ENCODE measurements at places on chromosomes 6 and 20.

DNA sequence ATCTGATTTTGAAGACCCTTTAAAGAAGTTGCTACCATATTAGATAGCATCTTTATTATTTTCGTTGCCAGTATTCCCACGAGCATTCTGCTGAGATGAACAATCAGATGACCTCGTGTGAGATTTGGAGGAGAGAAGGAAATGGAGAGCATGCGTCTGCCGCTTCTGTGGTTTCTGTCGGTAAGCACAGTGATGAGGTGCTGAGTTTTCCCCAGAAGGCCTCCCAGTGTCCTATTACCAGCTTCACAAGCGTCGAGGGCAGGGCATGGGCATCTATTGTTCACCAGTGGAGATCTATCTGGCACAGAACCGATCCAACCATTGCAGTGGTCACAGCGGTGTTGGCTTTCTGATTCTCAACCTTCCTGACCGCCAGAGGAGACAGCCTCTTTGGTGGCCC lies 29.4 kb downstream of the TRAF3IP2 start:
- DNase-seq = no peak

- DNase-seq = no peak
These were observed 25.0 kb upstream of the NELFCD start for GRCh38 chr20:58956078-58956477.

DNA sequence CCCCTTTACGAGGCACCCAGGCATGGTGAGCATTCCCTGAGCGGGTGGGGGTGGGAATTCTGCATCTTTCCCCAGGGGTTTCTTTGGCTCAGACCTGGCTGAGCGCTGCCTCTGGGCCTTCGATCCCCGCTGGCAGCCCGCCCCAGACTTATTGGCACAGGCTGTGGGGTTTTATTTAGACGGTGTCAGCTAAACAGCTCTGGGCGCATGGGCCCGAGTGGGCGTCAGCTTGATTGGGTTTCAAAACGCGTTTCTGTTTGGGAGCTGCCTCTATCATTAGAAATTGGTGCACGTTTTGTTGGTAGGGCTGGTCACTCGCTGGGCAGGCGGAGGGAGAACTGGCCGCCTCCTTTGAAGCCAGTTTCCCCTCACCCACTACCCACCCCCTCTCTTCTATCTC lies 21.0 kb downstream of the PMEPA1 start:
- DNase-seq = no peak

DNA sequence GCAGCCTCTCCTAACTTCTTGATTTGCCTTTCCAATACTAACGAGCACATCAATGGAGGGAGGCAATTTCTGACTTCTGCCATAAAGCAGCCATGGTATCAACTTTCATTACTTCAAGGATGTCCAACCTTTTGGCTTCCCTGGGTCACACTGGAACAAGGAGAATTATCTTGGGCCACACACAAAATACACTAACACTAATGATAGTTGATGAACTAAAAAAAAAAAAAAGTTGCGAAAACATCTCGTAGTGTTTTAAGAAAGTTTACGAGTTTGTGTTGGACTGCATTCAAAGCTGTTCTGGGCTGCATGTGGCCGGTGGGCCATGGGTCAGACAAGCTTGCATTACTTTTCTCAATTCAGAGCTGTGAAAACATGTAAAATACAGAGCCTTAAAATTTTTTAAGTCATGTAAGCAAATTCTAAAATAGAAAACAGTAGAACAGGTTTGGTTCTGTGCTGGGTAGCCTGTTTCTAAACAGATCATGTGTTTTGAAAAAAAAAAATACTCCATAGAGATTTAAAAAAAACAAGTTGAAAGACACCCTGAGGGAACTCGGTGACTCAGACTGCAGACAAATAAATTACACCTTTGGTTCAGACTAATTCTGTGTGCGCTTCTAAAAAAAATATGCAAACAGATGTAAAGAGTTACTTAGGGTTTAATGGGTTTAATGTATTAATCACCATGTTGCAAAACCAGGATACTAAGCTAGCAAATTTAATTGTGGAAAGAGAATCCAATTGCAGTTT lies 43.6 kb upstream of the SLC22A23 start:
- DNase-seq = no peak

DNA sequence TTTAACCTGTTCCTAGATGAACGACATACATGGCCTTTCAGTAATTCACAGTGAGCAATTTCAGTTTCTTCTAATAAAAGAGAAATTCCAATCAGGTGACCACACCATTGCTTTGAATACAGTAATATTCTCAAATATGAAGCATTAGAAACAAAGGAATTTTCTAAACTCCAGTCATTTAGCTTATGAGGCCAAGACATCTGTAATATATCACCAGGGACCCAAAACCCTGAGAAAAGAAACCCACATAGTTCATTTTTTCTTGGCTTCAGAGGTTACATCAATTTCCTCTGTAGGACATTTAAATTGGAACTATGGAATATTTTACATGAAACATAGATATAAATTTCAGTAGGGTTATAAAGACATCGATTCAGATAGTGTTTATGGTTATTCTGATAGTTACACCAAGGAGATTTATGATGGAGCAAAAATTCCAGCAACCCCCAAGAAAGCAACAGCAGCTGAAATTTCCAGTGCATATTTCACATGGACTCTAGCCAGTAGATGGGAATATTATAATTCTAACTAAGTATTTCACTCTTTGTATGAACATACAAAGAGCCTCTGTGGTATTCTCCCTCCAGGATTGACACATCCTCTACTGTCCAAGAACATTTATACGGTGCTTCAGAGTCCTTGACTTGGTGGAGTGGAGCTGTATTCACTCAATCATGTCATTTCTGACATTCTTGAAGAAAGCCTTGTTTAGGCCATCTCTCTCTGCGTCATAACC lies 82.9 kb downstream of the ADGRG6 start:
- no peak for DNase-seq

DNA sequence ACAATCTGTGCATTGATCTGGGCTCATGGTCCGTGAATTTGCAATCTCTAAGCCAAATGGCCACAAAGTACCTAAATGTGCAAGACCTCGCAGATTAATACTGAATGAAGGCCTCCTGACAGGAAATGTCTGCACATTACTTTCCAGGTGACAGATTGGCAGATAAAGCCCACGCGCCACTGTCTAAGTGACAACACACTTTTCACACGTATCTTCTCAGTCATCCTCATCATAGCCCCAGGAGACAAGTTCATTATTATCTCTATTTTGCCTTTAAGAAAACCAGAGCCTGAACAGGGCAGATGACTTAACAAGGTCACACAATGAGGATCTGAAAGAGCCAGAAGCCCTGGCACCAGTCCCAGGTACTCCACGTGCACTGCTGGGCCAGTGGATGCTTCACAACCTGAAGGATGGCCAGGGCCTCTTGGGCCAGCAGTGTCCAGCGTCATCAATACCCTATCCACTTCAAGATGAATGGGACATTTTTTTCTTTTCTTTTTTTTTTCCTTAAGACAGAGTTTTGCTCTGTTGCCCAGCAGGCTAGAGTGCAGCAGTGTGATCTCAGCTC lies 266.3 kb downstream of the PTPRT start:
- no peak for DNase-seq

DNA sequence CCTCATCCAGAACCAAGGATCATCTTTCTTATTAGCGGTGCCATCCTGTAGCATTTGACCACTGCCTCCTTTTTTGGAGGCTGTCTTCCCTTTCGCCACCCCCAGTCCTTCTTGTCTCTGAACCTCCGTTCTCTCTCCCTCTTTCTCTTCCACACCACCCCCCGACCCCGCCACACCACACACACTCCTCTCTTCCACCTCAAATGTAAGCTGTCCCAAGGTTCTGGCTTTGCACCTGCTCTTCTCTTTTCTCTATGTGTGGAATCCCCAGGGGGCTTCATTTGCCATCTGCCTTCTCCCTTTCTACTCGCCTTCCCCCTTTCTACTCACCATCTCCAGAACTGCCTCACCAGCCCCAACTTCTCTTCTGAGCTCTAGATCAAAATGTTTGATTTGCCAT lies 111.3 kb upstream of the CDYL start:
- no peak for DNase-seq

DNA sequence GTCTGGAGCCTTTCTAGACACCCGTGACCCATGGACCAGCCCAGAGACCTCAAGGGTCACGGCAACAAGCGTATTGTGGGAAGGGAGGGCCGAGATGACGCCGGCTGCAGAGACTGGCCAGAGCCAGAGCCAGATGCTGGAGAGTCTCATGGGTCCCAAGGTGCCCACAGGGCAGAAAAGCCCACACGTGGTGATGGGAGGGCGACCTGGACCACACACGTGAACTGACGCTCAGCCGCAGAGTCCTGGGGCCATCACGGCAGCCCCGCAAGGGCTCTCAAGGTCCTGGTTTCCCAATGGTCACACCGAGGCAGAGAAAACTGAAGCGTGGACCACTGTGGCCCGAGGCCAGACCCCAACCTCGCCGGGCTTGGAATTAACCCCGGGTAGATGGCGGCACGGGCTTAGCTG lies 92.6 kb downstream of the YTHDF1 start:
- DNase-seq = peak; percentile 14

GRCh38 chr6:13679996-13680395 lies 31.6 kb downstream of the RANBP9 start:
- DNase-seq = no peak

DNA sequence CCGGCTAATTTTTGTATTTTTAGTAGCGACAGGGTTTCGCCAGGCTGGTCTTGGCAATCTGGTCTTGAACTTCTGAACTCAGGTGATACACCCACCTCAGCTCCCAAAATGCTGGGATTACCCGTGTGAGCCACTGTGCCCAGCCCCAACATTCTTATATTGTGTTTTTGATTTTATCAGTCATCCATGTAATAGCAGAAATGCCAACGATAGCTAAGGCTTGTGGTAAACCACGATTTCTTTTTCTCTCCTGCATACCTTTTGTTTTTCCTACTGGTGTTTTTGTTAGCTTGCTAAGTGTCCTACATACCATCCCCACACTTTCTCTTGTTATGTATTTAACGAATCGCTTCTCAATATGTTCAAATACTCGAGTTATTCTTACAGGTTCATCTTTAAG lies 12.1 kb downstream of the PHACTR2 start:
- DNase-seq = no peak

GRCh38 chr6:44072959-44073611 lies 54.2 kb downstream of the MRPL14 start:
- DNase-seq = peak; percentile 89

DNA sequence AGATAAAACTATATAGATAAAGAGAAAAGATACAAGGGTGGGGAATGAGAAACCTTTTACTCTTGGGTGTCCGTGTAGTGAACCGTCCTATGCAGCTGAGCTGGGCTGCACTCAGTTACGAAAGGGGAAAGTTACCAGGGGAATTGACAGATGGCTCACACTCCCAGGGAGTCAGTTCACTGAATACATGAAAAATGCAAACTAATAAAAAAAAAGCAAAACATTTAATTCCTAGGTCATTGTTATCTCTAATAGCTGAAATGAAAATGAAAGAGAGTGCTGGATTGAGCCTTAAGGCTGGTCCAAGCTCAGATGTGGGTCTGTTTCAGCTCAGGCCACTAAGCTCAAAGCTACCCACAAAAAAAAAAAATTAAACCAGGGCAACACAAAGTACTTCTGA lies 138.0 kb downstream of the THBS2 start:
- no peak for DNase-seq

- no peak for DNase-seq
These were observed 6.2 kb downstream of the PTPN1 start for GRCh38 chr20:50516180-50516934.

DNA sequence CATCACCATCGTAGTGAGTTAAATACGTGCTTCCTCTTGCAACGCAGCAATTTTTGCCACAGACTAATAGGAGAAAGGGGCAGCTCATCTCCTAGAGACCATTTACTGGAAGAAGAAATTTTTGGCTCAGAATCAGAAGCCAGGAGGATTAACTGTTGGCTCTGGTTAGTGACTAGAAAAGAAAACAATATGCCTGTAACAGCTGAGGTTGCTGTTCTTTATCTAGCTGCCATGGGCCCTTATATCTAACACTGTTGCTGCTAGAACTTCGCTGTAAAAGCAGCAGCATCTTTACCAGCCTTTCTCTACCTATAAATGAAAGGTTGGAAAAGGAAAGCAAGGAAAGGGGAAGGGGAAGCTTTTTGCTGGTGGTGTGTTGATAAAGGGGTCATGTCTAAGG lies 65.9 kb downstream of the FAM135A start:
- DNase-seq = no peak

- peak; percentile 92 for DNase-seq
These were observed 362 bp downstream of the DUSP22 start for GRCh38 chr6:292506-293192.
